ENCODE measurements at places on chromosomes 5 and 9.

GRCh38 chr5:180810959-180811622, 8.5 kb upstream of the MGAT1 start:
- DNase-seq, result no peak

DNA sequence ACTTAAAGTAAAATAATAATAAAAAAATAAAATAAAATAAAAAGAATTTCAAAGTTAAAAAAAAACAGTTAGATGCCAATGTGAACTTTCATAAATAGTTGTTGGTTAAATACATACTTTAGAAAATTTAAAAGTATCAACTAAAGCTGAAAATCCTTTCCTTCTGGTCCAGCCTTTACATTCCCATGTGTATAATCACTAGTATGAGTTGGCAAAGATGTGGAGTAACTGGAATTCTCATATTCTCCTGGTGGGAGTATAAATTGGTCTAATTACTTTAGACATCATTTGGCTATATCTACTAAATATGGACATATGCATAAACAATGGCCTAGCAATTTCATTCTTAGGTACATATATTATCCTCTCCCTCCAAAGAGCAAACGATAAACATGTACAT, 619.9 kb downstream of the PTPRD start:
- no peak for DNase-seq

GRCh38 chr5:1100664-1101574, 10.9 kb downstream of the SLC12A7 start:
- no peak for DNase-seq

- DNase-seq, result no peak
Observed at GRCh38 chr5:141850786-141851185, 27.4 kb downstream of the PCDH1 start.

GRCh38 chr9:77779010-77779409, 130.9 kb upstream of the GNA14 start:
- DNase-seq, result no peak

DNA sequence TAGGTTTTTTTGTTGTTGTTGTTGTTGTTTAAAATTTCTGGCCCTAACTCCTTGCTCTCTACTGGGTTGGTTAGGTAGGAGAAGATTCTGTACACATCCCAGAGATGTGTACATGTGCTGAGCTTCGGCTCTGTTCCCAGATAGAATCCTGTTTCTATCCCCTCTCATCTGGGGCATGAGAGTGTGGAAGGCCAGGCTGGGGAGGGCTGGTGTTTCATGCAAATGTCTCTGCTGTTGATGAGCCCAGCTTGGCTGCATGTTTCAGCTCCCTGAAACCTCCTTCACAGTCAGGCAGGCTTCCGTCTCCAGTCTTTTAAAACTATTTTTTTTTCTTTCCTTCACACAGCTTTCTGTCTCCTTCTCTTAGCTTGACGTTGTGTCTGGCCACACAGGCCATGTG, 526.9 kb upstream of the KLF4 start:
- DNase-seq, result no peak

- DNase-seq, result no peak
Observed at GRCh38 chr5:150263801-150264621, 25.6 kb downstream of the CAMK2A start.

GRCh38 chr5:148005788-148006520, 57.8 kb upstream of the SPINK5 start:
- DNase-seq, result no peak

- no peak for DNase-seq
Observed at GRCh38 chr5:170439223-170439943, 50.2 kb upstream of the KCNMB1 start.

- no peak for DNase-seq
Observed at GRCh38 chr9:128164307-128164885, 4.3 kb downstream of the BBLN start.

- no peak for DNase-seq
Observed at GRCh38 chr5:20683241-20683940, 695.4 kb upstream of the CDH18 start.

DNA sequence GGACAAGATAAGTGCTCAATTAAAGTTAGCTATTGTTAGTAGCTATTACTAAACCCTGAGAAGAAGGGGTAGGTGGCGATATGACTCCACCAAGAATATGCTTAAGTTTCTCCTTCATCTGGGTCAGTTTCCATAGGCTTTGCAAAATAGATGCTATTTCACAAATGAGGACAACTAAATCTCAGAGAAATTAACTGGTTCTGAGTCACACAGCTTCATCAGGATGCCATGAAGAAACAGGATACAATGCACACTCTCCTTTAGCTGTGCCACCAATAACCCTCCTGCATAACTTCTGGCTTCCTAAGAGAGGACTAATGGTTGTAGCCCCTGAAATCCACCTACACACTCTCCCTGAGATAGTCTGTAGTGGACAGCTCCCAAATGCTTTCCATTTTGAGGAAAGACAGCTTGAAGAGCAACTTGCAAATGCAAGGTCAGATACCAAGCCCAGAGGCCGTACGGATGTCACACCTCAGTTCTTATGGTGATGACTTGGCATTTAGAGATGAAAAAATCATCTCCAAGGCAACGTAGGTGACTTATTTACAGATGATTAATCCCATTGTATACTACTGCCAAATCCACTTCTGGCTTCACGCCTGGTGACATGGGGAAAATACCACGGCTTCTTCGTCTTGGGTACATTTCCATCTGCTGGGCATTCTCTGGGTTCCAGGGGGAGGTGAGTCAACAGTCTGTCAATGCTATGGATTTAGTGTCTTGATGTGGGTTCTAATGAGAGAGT, 251.4 kb upstream of the IL12B start:
- no peak for DNase-seq

- DNase-seq, result no peak
Observed at GRCh38 chr5:159206368-159206767, 3.0 kb downstream of the RNF145 start.

DNA sequence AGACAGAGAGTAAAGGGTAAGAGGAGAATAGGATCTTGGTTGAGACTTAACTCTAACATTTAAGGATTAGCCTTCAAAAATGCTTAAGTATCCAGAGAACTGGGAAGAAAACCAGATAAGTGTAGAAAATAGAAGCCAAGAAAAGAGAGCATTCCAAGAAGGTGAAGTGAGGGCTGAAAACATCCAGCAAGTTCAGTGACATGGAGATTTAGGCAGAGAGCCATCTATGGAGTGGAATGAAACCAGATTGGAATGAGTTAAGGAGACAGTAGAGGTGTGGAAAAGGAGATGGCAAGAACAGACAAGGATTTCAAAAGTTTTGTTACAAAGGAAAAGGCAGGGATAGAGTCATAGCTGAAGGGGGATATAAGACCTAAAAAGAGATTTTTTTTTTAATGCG, 188.1 kb downstream of the TRPM3 start:
- DNase-seq, result no peak

GRCh38 chr5:172044631-172045314, 38.3 kb upstream of the FBXW11 start:
- no peak for DNase-seq

DNA sequence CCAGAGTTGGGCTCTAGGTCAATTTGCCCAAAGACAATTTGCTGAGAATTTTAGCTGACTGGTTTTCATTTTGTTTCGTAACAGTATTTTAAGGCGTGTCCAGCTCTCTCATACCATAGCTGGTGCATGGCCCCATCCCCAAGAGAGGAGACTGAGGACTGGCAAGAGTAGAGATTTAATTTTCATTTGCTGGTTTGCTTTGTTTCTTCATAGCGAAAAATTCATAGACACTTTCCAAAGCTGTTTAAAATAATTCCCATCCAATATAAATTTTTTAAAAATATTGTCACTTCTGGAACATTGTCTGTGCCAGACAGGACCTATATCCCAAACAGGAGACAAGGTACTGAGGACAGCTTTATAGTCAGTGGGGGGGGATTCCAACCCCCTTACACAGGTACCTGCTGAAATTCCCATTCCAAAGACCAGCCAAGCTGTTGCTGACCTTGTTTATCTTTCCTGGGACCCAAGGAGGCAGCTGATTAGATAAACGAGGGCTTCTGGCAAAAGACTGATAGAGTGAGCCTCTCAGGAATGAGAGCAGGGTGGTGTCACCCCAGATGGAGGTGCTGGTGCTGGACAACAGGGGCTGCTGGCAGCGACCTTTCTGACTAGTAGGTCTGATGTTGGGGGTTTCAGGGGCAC, 6.8 kb upstream of the ANGPTL2 start:
- DNase-seq, result no peak

DNA sequence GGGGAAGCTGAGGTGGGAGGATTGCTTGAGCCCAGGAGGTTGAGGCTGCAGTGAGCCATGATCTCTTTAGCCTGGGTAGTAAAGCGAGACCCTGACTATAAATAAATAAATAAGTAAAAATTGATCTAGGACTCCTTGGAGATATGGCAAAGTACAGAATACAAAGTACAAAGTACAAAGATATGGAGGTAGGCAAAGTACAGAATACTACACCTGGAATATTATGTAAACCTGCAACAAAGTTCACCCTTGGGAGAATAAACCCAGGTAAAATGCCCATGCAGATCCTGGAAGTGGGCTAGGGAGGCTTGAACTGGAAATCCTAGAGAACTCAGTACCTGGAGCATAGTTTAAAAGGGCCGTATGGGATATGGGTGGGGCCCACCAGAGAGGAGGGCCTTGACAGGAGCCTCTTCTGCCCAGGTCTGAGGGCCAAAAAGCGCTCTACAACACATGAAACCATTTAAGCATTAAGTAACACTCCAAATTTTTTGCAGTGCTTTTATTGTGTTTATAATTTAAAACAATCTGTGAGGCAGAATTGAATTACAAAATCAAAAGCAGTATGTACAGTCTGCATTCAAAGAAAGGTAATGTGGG, 20.7 kb downstream of the TTC1 start:
- DNase-seq, result no peak

- DNase-seq, result no peak
Observed at GRCh38 chr9:136082496-136083361, 12.4 kb downstream of the NACC2 start.

DNA sequence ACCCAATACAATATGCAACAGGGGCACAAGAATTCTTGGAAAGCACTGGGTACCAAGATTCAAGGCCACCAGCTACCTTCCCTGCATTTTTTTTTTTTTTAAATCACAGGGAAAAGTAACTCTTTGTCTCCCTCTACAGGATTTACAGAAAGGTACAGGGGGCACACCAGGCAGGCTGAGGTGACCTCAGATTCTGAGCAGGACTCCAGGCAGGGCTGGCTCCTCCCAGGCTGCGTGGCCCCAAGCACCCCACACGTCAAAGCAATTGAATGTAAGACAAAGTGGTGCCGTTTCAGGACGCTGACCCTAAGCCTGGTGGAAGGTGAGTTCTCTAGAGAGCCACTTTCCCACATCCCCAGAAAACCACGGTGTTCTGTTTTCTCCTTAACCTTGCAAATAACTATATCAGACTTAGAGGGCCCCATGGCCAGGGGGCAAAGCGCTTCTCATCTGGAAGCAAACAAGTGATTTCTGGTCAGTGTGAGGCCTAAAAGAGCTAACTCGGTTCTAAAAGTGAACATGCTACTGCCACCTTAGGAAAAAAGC, 222.6 kb downstream of the ROR2 start:
- DNase-seq, result no peak

DNA sequence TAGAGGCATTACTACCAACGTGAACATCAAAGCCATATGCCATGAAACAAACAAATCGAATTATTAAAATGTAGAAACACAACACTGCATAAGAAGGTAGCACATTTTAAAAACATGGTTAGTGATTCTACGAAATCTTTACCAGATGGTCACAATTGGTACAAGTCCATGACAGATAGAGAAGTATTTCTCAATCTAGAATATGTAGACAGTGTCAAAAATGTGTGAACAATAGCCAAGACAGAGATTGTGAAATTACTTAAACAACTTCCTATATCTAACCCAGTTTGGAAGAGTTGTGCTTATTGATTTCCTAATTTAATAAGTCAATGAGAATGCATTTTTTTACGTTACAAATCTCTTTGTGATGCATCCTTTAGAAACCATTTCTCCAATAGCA, 1121.6 kb downstream of the MAT2B start:
- DNase-seq, result no peak

DNA sequence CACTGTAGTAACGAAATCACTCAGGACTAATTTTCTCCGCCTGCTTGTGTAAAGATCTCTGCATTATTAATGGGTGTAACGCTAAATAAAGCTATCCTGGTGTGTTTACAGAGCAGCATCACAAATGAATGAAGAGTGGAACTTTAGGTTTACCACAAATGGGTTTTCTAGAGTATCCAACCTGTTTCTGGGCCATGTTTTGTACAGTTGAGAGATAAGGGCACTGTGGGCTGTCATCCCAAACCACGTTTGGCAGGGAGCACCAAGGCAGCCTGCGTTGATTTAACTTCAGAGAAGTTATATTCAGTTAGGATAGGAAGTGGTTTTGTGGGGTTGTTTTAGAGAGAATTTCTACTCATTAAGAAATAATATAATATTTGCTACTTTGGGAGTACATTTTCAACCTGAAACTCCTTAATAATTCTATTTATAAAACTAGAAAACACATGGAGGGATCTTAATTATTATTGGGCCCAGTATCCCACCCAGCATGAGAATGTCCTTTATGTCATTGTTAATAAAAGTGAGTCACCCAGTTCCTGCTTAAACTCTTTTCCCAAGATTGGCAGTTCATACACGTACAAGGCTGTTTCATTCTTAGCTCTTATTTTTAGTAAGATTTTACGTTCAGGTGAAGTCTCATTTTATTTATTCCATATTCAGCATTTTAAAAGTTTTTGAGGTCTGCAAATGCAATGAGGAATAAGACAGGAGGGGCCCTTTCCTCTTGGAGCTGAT, 8.0 kb downstream of the KCNN2 start:
- DNase-seq, result no peak

DNA sequence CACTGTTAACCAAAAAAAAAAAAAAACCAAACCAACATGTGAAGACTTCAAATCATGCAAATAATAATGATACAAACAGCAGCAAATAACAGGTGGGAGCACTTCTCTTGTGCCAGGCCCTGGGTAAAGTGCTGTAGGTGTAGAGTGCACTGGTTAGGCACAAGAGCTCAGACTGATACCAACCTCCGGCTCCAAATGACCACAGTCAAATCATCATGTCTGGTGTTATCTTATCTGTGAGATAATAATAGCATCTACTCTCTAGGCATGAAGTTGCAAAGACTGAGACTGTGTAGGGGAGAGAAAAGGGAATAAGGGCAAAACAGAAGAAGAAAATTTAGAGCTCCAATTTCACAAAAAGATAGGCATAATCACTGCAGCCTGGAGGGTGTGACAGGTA, 159.5 kb downstream of the ARL15 start:
- DNase-seq, result no peak

DNA sequence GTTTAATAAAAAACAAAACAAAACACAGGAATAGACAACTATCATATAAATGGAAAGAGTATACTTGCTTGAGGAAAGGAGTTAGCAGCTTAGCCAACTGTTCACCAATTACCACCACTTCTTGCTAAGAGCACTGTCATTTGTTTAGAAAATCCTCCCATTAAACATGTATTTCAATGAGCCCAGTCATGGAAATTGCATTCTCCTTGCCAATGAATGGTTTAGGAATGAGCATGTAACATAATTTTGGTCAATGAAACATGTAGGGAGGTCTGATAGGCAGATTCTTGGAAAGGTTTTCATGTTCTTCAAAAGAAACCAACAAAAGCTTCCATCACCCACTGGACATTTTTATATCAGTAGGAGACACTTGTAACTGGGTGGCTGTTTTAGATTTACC, 502.8 kb upstream of the PAPPA start:
- no peak for DNase-seq

All from NCI-H187 (cell line).